Left ventricle myocardium superior (tissue), 1 donor: ENCODE measurements at places on chromosomes 1 and 21.

DNA sequence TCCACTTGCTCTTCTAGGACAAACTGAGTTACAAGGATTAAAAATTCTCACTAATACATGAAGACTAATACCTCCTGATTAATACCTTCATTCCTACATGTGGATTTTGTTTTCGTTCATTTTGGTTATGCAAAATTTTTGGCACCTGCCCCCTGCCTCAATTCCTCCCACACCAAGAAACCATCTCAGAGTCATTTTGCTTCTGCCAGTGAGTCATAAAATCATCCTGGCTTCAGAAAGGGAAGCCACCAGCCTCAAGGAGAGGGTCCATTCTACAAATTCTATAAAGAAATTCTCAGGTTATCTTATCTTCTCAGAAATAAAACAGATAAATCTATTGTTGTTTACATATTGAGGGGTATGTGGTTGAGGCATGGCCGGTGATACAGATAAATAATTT, 103.2 kb upstream of the COA6 start:
- DNase-seq, result no peak

GRCh38 chr1:48743480-48743879, 33.2 kb downstream of the BEND5 start:
- no peak for DNase-seq

DNA sequence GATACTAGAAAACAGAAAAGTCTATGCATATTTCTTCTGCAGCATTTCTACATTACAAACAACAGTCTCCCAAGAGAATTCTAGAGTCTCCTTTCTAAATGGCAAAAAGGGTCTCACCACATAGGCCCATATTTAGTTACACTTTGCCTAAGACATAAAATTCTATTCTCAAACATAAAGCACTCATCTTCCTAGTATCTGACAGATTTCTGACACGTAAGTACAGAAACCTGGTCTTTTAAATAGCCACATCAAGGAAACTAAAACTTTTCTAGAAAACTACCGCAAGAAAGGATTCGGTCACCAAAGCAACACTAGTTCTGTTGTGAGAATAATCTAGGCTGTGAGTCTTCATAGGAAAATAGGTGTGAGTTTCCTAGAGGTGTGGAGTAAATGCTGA, 33.6 kb upstream of the CTSK start:
- DNase-seq, result no peak

DNA sequence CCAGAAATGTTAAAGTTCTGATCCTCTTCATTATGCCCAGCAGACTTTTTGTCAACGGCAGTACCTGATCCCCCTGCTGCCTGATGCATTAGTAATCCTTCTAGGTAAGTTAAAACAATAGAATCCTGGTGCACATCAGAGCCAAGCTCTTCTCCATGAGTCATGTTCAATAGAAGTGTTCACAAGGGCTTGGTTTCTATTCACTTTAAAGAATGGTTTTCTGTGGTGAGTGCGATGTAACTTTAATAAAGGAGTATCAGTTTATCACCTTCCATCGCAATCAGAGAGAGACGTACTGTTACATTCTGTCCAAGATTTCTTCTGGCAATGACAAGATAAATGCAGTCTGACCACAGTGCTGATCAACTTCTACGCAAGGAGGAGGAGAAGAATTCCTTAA, 96.8 kb downstream of the NRIP1 start:
- no peak for DNase-seq

GRCh38 chr1:207459008-207459407, 4.9 kb downstream of the CR2 start:
- no peak for DNase-seq

GRCh38 chr21:35336534-35336933, 287.4 kb upstream of the RUNX1 start:
- DNase-seq, result no peak

DNA sequence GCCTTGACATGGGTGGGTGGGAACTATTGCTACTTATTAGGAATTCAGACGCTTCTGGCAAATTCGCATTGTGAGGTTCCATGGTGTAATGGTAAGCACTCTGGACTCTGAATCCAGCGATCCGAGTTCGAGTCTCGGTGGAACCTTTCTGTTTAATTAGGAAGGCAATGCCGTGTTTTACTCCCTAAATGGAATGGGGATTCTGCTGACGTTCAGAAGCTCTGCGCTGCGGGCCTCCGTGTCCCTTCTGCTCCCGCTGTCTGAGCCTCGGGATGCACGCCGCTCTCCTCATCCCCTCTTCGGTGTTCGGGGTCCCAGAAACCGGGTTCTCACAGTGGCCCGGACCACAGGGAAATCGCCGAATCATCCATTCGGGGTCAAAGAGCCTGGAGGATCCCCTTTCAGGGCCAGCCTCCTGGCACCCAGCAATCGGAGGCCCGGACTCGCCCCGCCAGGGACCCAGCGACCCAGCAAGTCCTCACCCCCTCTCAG, 280.3 kb downstream of the FAM72C start:
- no peak for DNase-seq

- no peak for DNase-seq
Observed at GRCh38 chr1:157496121-157496526, 56.2 kb downstream of the FCRL5 start.

GRCh38 chr1:236280438-236281197, 1.1 kb downstream of the ERO1B start:
- no peak for DNase-seq

DNA sequence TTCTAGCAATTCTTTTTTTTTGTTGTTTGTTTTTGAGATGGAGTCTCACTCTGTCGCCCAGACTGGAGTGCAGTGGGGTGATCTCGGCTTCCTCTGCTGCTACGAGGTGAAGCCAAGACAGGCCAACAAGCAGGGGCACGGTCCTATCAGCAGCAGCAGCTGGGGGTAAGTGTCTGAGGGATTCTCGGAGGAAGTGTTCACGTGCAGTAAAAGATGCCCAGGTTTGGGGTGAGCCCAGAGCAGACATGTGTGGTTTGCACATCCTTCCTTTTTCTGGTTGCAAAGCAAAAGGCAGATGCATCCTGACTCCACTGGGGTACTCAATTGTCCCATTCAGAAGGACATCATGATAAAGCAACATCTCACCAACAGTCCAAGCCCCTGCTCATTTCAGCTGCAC, 27.7 kb downstream of the PIGP start:
- DNase-seq, result no peak
